ENCODE measurements at places on chromosomes 6 and 20. TPM values are rescaled to one million over a fixed set of nuclear protein-coding genes. Genes with fewer than 3 reads are reported as not detected.

DNA sequence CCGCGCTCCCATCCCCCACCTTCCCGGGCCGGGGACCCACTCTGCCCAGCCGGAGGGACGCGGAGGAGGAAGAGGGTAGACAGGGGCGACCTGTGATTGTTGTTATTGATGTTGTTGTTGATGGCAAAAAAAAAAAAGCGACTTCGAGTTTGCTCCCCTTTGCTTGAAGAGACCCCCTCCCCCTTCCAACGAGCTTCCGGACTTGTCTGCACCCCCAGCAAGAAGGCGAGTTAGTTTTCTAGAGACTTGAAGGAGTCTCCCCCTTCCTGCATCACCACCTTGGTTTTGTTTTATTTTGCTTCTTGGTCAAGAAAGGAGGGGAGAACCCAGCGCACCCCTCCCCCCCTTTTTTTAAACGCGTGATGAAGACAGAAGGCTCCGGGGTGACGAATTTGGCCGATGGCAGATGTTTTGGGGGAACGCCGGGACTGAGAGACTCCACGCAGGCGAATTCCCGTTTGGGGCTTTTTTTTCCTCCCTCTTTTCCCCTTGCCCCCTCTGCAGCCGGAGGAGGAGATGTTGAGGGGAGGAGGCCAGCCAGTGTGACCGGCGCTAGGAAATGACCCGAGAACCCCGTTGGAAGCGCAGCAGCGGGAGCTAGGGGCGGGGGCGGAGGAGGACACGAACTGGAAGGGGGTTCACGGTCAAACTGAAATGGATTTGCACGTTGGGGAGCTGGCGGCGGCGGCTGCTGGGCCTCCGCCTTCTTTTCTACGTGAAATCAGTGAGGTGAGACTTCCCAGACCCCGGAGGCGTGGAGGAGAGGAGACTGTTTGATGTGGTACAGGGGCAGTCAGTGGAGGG is 2.8 kb downstream of the SOX4 start:
- H3K27ac ChIP-seq, result peak overlapping the region; percentile 50
- H3K27me3 ChIP-seq, result peaks cover 44% of the 10 kb centered on the region
- DNase-seq, result peak; percentile 57
- no peaks in the 10 kb centered on the region for H3K36me3 ChIP-seq
- H3K4me3 ChIP-seq, result peak overlapping the region; percentile 79
- peaks cover 30% of the 10 kb centered on the region for H3K4me1 ChIP-seq

DNA sequence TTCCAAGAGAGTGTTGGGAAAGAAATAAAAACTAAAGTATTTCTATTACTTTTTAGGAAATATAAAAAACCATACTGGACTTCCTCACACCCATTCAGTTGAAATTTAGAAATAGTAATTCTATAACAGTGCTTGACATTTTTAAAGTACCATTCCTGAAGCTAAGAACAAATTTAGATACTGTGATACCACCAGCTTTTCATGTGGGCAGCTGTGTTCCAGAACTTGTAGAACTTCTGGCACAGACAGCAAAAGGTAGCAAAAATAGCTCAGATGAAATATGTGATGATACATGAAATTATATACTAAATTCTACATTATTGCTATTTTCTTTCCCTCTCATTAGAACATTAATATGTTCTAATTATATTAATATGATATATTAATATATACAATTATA is 346.5 kb downstream of the SYNE1 start:
- H3K4me1 ChIP-seq, result peaks cover 5% of the 10 kb centered on the region
- no peak overlapping the region for H3K4me3 ChIP-seq
- DNase-seq, result no peak
- H3K27me3 ChIP-seq, result no peaks in the 10 kb centered on the region
- H3K36me3 ChIP-seq, result peaks cover 8% of the 10 kb centered on the region
- no peak overlapping the region for H3K27ac ChIP-seq

DNA sequence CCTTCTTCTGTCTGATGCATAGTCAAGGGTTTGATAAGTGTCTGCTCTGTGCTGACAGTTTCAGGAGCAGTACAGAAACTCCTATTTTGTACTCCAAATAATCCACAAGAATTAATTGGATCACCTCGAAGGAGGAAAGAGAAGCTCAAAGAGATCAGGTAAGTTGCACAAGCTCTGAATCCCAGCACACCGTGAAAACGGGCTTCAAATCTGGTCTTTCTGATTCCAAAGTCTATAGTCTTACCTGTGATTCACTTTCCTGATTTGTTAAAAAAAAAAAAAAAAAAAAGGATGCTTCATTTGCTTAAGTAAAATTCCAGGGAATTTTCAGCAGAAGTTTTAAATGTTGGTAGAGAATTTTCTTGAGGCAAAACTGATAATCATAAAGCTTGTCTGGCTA is 155.8 kb upstream of the ESR1 start:
- H3K27me3 ChIP-seq, result peaks cover 9% of the 10 kb centered on the region
- H3K4me1 ChIP-seq, result no peaks in the 10 kb centered on the region
- DNase-seq, result no peak
- no peak overlapping the region for H3K27ac ChIP-seq

GRCh38 chr20:34997131-34997561 is 41.5 kb downstream of the MYH7B start:
- no peaks in the 10 kb centered on the region for H3K4me1 ChIP-seq
- no peak overlapping the region for H3K27ac ChIP-seq
- H3K27me3 ChIP-seq, result no peaks in the 10 kb centered on the region
- no peak for DNase-seq
- H3K4me3 ChIP-seq, result no peak overlapping the region
- H3K36me3 ChIP-seq, result peaks cover 21% of the 10 kb centered on the region

GRCh38 chr6:55818482-55818881 is 56.9 kb downstream of the BMP5 start:
- no peak overlapping the region for H3K27ac ChIP-seq
- DNase-seq, result no peak
- H3K4me1 ChIP-seq, result no peaks in the 10 kb centered on the region

GRCh38 chr6:130407032-130407431 is 41.2 kb downstream of the TMEM200A start:
- H3K36me3 ChIP-seq, result no peaks in the 10 kb centered on the region
- no peak overlapping the region for H3K27ac ChIP-seq
- H3K4me3 ChIP-seq, result no peak overlapping the region
- H3K27me3 ChIP-seq, result no peaks in the 10 kb centered on the region
- no peak for DNase-seq

GRCh38 chr20:52372169-52372568 is 180.6 kb upstream of the ZFP64 start:
- H3K36me3 ChIP-seq, result no peaks in the 10 kb centered on the region
- H3K27ac ChIP-seq, result no peak overlapping the region
- no peak overlapping the region for H3K4me3 ChIP-seq
- DNase-seq, result no peak
- no peaks in the 10 kb centered on the region for H3K4me1 ChIP-seq
- H3K27me3 ChIP-seq, result no peaks in the 10 kb centered on the region

DNA sequence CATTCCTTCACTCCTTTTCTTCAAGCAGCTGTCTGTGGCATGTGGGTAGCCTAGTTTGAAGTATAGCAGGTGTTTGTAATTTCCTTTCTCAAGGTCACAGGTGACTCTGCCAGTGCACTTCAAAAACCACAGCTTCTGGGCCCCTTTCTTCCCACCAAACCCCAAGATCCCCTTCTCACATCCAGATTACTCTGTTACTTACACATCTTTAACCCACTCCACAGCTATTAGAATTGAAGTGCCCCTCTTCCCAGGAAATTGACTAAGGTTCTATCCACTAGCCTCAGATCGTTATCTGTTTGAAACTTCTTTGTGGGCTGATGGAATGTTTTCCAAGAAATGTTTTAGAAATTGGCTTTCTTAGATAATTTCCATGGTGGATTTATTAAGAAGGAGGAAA is 150.8 kb downstream of the AHI1 start:
- DNase-seq, result no peak
- no peak overlapping the region for H3K4me3 ChIP-seq
- H3K27me3 ChIP-seq, result no peaks in the 10 kb centered on the region
- H3K36me3 ChIP-seq, result peaks cover 4% of the 10 kb centered on the region
- H3K27ac ChIP-seq, result no peak overlapping the region
- peaks cover 5% of the 10 kb centered on the region for H3K4me1 ChIP-seq

DNA sequence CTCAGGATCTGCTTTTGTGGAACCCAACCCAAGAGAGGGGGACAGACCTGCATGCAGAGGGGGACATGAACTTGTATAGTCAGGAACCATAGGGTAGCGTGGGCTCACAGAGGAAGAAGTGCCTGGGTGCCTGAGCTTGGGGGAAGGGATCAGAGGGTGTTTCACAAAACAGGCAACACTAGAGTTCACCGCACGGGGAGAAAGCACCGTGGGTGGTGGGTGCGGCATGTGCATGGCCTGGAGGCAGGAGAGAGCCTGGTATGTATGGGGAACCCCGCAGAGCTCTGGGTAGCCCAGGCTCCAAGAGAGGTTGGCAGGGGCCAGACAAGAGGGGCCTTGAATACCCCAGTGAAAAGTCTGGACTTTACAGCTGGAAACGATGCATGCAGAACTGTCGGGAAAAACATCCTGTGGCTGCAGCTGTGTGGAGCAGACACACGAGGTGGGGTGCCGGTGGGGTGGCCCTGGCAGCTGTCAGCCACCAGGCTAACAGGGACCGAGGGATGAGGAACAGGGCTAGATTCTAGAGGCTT is 6.7 kb upstream of the EMILIN3 start:
- no peak overlapping the region for H3K27ac ChIP-seq
- DNase-seq, result no peak
- peaks cover 37% of the 10 kb centered on the region for H3K27me3 ChIP-seq
- no peaks in the 10 kb centered on the region for H3K36me3 ChIP-seq

DNA sequence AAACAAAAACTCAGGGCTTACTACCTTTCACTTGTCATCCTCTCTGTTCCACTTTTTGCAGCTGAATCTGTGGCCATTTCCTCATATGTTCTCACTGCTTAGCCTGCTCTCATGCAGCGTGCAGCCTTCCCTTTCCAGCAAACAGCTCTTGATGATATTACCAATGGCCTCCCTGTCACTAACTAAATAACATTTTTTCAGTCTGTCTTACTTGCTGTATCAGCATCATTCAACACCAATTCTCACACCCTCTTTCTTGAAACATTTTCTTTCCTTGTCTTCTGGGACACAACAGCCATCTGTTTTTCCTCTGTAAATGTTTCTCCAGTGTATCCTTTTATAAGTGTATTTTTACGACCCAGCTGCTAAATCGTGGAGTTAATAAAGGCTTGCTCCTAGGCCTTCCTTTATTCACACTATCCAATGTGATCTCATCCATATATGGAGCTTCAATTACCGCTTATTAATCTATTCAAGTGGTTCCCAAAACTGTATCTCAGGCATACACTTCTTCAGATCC is 523.6 kb upstream of the RNF217 start:
- H3K4me1 ChIP-seq, result no peaks in the 10 kb centered on the region
- no peak overlapping the region for H3K4me3 ChIP-seq
- DNase-seq, result no peak
- no peaks in the 10 kb centered on the region for H3K36me3 ChIP-seq
- H3K27ac ChIP-seq, result no peak overlapping the region

MAFB gene
- not detected for total RNA-seq

GRCh38 chr20:55269913-55270312 is 735.4 kb downstream of the CBLN4 start:
- no peak for DNase-seq
- no peak overlapping the region for H3K4me3 ChIP-seq
- H3K27ac ChIP-seq, result no peak overlapping the region

RHAG gene
- not detected for total RNA-seq

DNA sequence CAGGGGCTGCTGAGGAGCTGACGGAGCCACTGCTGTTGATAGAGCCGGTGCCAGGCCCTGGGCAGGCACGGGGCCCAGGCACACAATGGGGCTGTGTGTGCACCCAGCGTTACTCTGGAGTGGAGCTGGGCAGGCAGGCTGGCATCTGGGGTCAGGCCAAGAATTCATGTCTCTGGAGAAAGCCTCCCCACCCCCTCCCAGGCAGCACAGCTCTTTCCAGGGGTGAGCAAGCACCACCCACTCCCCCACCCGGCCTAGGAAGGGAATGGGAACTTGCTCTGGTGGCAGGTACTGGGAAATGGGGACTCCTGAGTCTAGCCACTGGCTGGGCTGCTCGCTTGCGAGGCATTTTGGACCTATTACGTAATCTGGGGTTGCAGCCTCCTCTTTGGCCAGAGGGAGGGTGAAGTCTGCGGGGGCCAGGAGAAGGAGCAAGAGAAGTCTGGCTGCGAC is 22.7 kb downstream of the TFEB start:
- no peak for DNase-seq
- no peak overlapping the region for H3K4me3 ChIP-seq
- no peaks in the 10 kb centered on the region for H3K27me3 ChIP-seq

- no peak overlapping the region for H3K4me3 ChIP-seq
- H3K4me1 ChIP-seq, result peaks cover 48% of the 10 kb centered on the region
- no peak for DNase-seq
- no peaks in the 10 kb centered on the region for H3K27me3 ChIP-seq
- H3K36me3 ChIP-seq, result peaks cover 14% of the 10 kb centered on the region
Measured at GRCh38 chr20:37522260-37523011, 1.4 kb downstream of the NNAT start.

DNA sequence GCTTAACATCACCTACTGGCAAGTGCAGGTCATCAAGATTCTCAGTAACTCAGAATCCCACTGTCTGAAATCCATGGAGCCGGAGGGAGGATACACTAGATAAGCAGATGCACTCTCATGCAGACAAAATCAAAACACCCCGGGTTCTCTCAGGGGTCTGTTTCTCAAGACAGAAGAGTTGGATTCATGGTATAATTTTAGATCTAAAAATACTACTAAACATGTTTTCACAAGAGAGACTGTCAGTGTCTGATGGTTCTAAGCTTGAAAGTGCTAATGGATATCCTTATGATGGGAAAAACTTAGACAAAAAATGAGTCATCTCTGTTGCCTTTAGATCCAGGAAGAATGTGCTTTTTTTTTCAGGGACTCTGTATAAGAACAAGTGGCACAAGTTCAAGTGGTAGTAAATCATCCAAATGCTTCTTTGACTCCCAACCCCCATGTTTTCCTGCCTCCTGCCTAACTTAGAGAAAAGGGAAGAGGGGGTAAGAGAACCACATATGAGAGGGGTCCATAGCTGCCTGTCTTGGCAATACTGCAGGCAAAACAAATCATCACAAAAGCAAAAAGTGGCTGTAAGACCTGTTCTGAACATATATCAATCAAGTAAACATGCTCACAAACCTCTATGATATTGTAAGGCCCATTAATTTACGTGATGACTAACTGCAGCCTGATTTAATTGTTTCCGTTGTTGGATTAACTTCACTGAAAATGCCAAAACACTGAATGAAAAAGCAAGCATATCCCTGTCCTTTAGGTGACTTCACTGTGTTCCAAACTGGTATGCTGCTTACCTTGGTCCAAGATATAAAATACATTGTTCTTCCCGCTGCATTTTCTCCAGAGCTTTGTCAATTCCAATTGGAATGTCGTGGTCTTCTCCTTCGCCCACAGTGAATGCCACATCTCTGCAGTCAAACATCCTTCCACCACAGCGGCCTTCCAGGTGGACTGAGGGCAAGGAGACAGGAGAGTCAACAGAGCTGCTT is 84.0 kb upstream of the TULP1 start:
- peaks cover 79% of the 10 kb centered on the region for H3K4me1 ChIP-seq
- no peak for DNase-seq
- H3K36me3 ChIP-seq, result peaks cover 48% of the 10 kb centered on the region
- no peaks in the 10 kb centered on the region for H3K27me3 ChIP-seq
- H3K27ac ChIP-seq, result peak overlapping the region; percentile 76

- H3K4me3 ChIP-seq, result no peak overlapping the region
- peaks cover 34% of the 10 kb centered on the region for H3K27me3 ChIP-seq
- H3K4me1 ChIP-seq, result peaks cover 25% of the 10 kb centered on the region
- H3K36me3 ChIP-seq, result no peaks in the 10 kb centered on the region
Measured at GRCh38 chr6:29845405-29846006, 17.9 kb downstream of the HLA-G start.

Measured in activated CD8-positive, alpha-beta T cell treated with anti-CD3 and anti-CD28 coated beads for 36 hours (primary cell).